Hematopoietic multipotent progenitor cell treated with erythropoietin and hydrocortisone succinate and interleukin-3 and kit ligand, for 8 days (in vitro differentiated cells): ENCODE measurements at places on chromosomes 2 and 18.
A peak's percentile ranks its signal among the peaks of the same experiment; 100 is the strongest.

- no peak for DNase-seq
Observed at GRCh38 chr2:7701791-7702190, 784.6 kb downstream of the RNF144A start.

DNA sequence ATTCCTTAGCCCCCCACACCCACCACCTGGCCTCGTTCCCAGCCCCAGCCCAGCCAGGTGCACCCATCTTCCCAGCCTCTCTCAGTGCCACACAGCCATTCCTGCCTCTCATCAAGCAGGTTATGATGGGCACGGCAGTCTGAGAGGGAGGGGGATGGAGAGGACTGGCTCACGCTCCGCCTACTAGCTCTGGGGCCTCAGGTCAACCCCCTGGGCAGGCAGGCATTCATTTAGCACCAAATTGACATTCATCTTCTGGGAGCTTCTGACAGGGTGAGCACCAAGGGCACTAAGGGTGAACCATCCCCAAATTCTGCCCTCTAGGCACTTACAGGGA, 66.2 kb upstream of the FOSL2 start:
- DNase-seq = no peak

- DNase-seq = peak; percentile 59
Observed at GRCh38 chr2:229910832-229911412, 10.9 kb downstream of the TRIP12 start.

GRCh38 chr2:236176951-236177350, 8.8 kb upstream of the GBX2 start:
- no peak for DNase-seq

GRCh38 chr18:77220726-77221125, 28.9 kb upstream of the GALR1 start:
- no peak for DNase-seq

- no peak for DNase-seq
Observed at GRCh38 chr2:1671916-1672315, 72.4 kb downstream of the PXDN start.

DNA sequence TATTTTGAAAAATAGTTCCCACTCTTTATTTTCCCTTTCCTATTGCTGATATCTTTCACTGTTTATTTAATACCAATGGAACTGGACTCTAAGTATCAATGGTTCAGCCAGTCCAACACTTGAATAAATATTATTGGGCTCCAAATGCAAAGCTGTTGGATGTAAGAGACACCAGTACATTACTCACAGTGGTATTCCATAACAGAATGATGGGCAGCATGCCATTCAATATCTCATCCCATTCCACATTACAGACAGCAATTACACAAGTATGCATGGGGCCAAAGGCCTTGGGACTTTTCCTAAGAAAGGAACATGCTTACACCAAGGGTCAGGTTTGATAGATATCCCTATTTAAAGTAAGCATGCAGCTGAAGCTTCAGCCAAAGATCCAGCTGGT, 231.9 kb downstream of the RND3 start:
- DNase-seq = no peak

- DNase-seq = peak; percentile 60
Observed at GRCh38 chr2:65435625-65436168, 3.3 kb upstream of the SPRED2 start.
